ENCODE measurements at places on chromosomes 4 and X.

DNA sequence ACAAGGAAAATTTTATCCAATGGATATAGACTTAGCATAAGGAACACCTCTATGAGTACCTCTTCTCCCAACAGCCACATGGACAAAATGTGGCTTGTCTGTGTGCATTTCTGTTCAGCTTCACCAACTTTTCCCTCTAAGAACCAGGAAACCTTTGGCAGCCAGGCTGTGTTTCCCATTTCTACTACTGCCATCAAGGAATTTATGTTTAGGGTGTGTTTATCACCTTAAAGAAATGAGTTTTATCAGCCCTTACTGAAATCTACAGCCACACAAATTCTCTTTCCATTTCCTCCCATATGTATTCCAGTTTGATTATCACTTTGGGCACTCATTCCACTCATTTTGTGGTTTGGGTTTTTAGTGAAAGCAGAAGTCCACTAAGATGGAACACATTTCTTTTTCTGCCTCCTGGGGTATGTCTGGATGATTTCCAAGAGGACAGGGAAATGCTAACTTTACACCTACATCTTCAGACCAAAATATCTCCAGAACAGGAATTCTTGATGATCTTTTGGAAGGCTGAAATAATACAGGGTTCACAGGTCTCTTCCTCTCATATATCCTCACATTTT lies 82.6 kb upstream of the MAOA start:
- no peak for DNase-seq

DNA sequence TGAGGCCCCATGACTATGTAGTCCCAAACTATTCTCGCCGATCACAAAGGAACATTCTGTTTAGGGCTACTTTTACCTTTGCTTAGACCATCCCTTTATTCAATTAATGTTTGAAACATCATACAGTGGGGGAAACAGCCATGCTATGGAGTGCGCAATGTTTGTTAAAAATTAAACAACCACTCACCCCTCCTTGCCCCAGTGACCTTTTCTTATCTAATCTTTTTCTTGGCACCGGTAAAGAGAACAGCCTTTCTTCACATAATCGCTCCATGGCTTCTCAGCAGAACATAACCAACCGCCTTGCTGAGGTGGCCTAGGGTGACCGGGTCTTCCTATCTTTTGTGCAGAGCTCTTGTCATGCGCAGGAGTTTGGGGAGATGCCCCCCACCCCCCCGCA lies 152.6 kb downstream of the VCX3A start:
- no peak for DNase-seq

GRCh38 chr4:7655511-7656243 lies 220.9 kb upstream of the PSAPL1 start:
- no peak for DNase-seq

DNA sequence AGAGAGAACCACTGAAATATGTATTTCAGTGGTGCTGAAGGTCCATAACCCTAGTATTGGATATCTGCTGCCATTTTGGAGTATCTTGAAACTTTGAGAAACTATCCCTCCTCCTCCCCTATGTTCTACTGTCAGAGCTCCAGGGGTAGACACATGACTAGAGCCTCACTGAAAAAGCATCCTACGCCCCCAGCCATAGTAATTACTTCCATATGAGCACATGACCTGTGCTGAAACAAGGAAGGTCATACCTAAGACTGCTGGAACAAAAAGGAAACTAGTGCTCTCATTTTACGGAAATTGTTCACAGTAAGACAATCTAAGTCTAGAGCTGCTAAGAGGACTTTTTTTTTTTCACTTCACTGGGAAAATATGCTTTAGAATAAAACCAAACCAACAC lies 42.0 kb upstream of the MAPK10 start:
- no peak for DNase-seq

- no peak for DNase-seq
Measured at GRCh38 chrX:10033375-10034007, 66.3 kb downstream of the CLDN34 start.

- no peak for DNase-seq
Measured at GRCh38 chr4:170399581-170400293, 310.0 kb upstream of the AADAT start.

DNA sequence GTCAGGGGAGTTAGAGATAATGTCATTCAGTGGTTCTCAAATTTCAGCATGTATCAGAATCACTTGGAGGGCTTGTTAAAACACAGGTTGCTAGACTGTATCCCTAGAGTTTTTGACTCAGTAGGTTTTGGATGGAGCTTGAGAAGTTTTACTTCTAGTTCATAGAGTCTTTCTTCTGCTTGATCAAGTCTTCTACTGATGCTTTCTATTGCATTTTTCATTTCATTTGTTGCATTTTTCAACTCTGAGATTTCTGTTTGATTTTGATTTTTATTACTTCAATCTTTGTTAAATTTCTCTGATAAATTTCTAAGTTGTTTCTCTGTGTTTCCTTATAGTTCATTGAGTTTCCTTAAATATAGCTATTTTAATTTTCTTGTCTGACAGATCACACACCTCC lies 361.4 kb downstream of the RAPGEF2 start:
- no peak for DNase-seq

- no peak for DNase-seq
Measured at GRCh38 chr4:81684352-81684751, 212.6 kb upstream of the RASGEF1B start.

DNA sequence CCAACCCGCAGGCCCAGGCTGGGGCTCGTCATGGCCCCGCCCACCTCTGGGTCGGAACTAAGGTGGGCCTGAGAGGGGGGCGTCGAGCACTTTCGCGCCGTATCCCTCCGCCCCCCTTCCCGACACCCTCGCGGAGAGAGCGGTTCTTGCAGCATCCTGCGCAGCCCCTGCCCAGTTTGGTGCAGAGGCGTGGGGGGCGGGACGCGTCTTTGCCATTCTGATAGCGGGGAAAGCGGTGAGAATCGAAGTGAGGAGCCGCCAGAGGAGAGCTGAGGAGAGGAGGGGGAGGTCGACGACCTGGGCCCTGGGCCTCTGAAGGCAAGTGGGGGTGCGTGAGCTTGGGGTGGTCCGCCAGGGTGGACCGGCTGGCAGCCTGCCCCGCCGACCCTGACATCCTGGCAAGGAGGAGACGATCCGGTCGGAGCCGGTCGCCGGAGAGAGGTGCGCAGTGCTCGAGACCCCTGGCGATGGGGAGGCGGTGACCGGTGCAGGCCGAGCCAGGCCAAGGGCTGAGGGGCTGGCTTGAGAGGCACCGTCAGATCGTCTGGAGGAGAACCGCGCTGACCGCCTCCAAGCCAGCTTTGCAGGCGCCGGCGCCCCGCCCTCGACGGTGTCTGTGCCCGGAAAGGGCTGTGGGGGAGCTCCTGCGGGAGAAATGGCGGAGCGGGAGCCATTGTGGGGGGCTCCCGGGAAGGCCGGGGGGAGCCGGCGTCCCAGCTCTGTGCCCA lies 25.5 kb downstream of the GPRASP3 start:
- DNase-seq: no peak

DNA sequence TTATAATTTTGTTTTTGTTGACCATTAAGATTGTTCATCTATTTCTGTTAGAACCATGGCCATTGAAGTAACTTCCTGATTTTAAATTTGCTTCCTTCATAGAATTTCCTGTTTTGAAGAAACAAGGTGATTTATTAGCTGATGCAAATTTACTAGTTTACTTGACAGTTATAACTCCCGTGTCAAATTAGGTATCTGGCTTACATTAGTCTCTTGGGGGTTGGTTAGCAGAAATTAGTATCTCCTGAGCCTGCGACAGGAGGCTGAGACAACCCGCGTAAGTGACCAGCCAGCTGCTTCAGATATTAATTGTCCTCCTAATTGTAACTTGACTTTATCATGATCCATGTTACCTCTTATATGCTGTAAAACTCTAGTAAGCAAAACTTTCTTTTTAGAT lies 154.3 kb downstream of the CFAP299 start:
- no peak for DNase-seq

GRCh38 chrX:48714573-48714972 lies 18.0 kb downstream of the SUV39H1 start:
- no peak for DNase-seq
